ENCODE measurements at places on chromosomes 13 and 19.
A peak's percentile ranks its signal among the peaks of the same experiment; 100 is the strongest.

DNA sequence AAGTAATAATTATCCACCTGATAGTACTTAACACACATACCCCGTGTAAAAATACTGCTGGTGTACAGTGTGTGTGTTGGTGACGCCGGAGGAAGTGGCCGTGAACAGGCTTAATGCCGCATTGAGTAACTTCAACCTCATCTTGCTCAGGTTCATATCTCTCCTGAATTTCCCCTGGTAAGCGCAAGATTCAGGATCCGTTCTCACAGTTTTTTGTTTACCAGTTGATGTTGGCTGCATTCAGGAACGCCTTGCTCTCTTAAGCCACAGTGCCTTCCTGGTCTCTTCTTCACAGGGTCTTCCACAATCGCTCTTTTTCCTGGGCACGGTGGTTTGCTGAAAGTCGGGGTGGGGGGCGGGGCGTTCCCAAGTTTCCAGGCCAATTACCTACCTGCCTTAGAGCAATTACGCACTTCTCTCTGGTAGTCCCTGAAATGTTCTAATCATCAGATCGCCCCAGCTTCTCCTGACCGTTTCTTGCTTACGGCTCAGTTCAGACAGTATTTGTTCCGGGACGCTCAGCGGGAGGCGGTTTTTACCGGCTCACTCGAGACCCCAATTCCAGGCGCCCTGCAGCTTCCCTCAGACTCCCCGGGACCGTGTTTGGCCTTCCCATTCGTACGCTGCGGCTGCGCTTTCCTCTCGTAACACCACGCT, 706 bp upstream of the DNAJC3 start:
- peak; percentile 6 for DNase-seq

DNA sequence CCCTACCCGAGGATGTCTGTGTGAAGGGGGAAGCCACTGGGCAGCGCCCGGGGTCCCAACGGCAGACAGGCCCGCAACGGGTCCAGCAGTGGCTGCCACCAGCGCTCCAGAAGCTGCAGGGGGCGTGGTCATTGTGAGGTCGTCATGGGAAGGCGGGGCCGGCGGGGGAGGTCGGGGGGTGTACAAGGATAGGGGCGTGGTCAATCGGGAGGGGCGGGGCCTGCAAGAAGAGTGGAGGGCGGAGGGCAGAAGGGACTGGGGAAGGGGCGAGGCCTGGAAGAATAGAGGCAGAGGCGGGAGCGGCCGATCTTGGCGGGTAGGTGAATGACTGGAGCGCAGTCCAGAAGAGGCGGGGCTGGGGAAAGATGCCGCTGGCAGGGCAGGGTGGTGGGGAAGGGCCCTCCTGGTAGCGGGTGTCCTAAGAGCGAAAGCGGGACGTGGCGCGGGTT, 4.4 kb downstream of the FUZ start:
- DNase-seq = peak; percentile 94

DNA sequence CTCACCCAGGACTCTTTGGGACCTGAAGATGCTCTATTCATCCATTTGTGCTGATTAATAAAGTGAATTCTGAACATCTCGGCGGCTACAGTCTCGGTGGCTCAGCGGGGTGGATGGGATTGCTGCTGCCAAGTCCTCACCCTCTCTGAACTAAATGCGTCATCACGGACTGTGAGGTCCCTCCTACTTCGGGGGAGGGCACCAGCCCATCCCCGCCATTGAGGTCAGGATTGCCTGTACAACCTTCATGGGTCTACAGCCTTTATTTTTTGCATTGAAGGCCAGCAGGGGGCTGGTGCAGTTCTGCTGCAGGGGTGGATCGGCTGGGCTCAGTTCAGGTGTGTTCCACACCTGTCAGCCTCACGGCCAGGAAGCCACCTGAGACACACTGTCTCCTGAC, 181.8 kb downstream of the COL4A1 start:
- no peak for DNase-seq

GRCh38 chr19:12665281-12665573, 1.3 kb downstream of the MAN2B1 start:
- no peak for DNase-seq

GRCh38 chr19:33778089-33778791, 18.4 kb upstream of the KCTD15 start:
- peak; percentile 95 for DNase-seq

GRCh38 chr13:99280166-99280565, 22.0 kb upstream of the GPR18 start:
- peak; percentile 53 for DNase-seq
